ENCODE measurements at places on chromosomes 13 and 19.

DNA sequence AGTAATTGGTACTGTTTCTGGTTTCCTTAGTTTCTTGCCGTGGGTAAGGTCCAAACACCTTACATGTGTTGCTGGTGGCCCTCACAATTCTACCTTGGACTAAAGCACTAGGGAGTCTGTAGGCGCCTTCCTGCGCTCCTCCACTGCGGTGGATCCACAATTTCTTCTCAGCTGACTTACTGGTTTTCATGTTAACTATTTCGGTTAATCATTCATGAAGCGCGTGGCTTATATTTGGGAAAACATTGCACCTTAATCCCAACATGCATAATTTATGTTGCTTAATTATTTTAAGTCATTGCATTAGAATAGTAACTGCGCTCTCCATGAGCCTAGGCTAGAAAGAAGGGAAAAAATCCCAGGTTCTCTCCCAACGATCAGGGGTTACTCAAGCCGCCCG, 37.7 kb downstream of the ARHGEF7 start:
- DNase-seq = no peak

- no peak for DNase-seq
These were observed 138.3 kb upstream of the RFC3 start for GRCh38 chr13:33679658-33680012.

DNA sequence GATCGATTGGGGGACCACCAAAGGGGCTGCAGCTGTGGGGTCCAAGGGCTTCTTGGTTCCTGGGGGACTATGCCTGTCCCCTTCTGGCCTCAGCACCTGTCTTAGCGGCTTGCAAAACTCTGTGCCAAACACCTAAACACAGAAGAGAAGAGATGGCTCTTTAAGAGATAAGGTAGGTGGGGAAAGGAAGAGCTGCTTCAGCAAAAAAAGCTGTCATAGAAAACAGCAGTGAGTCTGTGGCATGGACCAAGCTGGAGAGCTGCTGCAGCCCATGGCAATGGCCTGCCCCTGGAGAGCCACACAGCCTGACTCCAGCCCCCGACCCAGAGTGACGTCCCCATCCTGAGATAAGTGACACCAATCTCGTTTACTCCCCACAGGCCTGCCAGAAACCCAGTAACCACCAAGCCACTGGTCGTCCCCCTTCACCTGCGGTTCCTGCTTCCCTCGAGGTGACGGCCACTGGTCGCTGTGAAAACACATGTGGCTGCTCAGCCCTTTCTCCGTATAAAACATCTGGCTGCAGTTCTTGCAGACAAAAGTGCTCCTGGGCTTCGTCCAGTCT, 25.0 kb upstream of the NAPA start:
- no peak for DNase-seq

GRCh38 chr13:20439261-20439660, 86.4 kb downstream of the CRYL1 start:
- no peak for DNase-seq

GRCh38 chr13:26819046-26819445, 58.5 kb upstream of the GPR12 start:
- DNase-seq = no peak

GRCh38 chr13:36918246-36919131, 1.5 kb downstream of the SMAD9 start:
- DNase-seq = no peak

DNA sequence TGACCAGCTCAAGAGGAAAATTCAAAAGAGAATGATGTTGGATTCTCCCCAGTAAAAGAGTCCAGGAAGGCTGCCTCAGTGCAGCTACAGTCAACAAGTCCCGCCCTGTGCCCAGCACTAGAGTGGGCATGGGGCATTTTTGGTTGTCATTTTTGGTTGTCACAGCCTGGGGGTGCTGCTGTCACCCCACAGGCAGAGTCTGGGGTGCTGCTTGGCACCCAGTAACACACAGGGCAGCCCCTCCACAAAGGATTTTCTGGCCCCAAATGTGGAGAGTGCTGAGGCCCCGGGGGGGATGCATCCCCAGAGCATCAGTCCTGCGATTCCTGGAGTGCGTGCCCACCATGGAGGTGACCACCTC, 28.2 kb upstream of the TMEM255B start:
- no peak for DNase-seq

GRCh38 chr19:55669418-55670279, 5.4 kb upstream of the EPN1 start:
- no peak for DNase-seq

GRCh38 chr13:19657872-19658591, 24.6 kb downstream of the MPHOSPH8 start:
- DNase-seq = no peak

GRCh38 chr13:111590796-111591195, 270.4 kb downstream of the TEX29 start:
- no peak for DNase-seq

DNA sequence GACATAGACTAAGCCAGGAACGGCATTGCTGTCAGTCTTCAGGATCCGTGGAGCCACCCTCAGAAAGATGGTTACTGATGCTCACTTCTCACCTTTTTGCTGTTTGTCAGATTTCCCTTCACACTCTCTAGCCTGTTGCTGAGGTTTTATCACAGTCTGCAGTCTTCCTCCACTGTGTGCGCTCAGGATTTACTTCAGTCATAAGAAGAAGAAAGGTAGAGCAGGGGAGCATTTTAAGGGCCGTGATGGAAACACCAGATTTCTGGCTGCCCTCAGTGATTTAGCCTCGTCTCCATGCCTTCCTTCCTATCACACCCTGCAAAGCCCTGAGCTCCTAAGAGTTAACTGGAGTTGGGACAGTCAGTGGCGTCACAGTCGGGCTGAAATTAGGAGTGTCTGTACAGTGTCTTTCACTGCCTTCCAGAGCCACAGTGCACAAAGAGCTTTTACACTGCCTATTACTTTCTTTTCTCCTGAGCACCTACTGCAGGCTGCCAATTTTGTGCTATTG, 60.0 kb upstream of the GPR183 start:
- no peak for DNase-seq

DNA sequence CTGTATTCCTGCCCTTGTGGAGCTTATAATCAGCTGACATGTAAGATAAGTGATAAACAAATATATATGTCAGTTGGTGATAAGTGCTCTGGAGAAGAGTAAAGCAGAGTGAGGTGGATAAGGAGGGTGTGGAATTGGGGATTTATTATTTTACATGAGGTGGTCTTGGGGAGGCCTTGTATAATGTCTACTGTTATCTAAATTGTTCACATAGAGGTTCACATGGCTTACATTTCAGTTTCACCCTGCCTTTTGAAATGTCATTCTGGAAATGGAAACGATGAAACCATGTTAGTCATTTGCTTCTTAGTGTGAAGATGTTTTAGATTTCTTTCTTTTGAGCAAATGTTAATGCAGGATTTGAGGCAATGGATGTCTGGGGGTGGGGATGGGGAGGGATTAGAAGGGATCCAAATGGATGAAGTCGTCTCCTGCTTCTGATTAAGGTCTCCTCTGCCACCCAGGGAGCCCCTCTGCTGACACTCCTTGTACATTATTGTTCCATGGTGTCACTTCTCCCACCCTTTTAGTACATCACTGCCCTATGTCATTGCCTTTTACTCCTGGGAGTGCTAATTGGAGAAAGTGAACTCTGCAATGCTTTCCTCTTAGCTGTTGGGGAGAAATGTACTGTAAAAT, 14.0 kb downstream of the B3GLCT start:
- DNase-seq = no peak

DNA sequence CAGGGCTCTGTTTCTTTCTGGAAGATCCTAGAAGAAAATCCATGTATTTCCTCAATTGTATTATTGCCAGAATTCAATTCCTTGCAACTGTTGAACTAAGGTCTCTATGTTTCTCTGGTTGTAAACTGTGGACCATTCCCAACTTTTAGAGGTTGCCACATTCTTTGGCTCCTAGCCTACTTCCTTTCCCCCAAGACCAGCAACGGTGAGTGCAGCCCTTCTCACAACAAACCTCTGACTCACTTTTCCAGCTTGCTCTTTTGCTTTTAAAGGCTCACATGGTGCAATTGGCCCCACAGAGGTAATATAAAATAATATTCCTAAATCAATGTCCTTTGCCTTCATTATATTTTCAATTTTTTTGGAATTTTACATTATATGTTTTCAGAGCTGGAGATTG, 371.3 kb downstream of the SLITRK5 start:
- no peak for DNase-seq

- peak; percentile 14 for DNase-seq
These were observed 91.1 kb downstream of the RNASEH2B start for GRCh38 chr13:51000571-51001260.

DNA sequence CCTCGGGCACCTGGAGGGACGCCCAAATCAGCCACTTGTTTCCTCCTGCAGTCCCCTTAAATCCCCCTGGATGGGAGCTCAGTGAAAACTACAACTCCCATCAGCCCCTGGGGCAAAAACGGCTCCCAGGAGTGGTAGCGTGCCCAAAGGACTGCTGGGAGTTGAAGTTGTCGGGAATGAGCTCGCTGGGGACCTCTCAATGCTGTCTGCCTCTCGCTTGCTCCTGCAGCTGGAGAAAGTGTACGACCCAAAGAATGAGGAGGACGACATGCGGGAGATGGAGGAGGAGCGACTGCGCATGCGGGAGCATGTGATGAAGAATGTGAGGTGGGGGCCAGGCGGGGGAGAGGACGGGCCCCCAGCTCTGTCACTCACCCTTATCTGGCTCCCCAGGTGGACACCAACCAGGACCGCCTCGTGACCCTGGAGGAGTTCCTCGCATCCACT, 14.7 kb upstream of the DHDH start:
- no peak for DNase-seq

- DNase-seq = no peak
These were observed 23.5 kb downstream of the KCTD15 start for GRCh38 chr19:33819880-33820781.

DNA sequence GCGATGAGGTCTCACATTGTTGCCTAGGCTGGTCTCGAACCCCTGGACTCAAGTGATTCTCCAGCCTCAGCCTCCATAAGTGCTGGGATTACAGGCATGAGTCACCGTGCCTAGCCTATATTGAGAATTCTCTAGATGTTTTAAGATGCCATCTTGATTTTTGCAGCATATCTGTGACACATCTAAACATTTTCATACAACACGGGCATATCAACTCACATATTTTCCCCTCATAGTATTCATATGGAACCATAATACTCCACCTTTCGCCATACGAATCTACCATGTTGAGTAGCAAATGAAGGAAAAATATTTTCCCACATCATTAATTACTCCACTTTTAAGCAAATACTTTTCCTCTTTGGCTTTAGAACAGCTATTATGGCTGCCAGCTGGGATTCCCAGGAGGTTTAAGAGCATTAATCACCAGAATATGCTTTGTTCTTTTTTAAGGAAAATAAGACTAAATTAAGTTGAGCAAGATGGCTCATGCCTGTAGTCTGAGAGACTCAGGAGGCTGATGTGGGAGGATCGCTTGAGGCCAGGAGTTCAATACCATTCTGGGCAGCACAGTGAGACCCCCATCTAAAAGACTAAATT, 56.9 kb upstream of the GTF2F2 start:
- DNase-seq = no peak

GRCh38 chr13:60165391-60166099, 1.8 kb upstream of the DIAPH3 start:
- DNase-seq = no peak

DNA sequence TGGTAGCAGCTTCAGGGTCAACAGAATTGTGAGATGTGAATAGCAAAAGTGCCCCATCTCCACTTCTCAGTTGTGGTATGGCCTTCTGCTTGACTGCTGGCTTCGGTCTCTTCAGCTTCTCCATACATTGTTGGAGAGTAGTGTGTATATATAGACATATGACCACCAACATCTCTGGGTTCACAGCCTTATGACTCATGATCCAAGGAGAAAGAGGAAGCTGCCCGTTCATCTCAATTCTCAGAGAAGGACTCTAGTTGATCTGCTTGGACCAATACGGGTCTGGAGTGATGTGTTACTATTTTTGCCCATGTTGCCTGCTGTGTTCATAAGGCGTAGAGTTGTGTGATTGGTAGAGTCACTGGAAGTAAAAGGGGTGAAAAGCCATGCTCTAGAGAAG, 3.6 kb upstream of the COMMD6 start:
- DNase-seq = no peak

GRCh38 chr13:29281932-29282495, 313.5 kb downstream of the SLC7A1 start:
- DNase-seq = no peak

DNA sequence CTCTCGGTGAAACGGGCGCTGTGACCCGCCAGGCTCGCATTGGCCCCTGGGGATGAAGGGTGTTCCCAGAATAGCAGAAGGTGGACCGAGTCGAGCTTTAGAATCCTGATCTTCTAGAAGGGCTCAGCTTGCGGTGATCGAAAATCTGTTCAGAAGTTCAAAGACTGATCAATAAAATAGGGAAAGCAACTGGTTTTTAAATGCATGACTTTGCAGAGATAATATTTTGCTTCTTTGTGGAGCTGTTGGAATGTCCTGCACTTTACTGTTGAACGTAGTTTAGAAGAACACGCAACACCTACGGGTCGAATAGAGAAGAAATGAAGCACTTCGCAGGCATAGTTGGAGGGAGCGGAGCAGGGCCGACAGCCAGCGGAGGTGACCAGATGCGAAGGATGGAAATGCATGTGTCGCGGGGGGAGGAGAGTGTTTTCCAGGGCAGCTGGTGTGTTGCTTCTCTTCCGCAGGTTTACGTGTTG, 766 bp downstream of the CEBPG start:
- peak; percentile 68 for DNase-seq
